ENCODE measurements at places on chromosomes 13 and 19.

- DNase-seq = no peak
Measured at GRCh38 chr19:6482343-6482686, 728 bp upstream of the DENND1C start.

GRCh38 chr13:111952814-111953213 lies 114.1 kb upstream of the SOX1 start:
- no peak for DNase-seq

DNA sequence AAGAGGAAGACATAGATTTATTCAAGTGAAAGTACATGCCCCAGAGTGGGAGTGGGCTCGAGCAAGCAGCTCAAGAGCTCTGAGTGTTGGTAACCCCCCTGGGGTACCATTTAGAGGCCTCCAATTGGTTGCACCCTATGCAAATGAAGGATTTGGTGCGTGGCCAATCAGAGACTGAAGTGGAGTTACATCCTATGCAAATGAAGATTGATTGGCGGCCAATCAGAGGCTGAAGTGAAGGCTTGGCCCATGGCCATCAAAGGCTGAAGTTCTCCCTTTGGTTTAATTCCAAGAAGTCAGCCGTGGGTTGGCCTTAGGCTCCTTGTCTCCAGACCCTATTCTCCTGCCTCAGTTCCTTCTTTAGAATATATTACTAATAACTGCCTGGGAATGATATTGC lies 12.9 kb upstream of the IGFL1 start:
- DNase-seq = no peak

GRCh38 chr13:45474584-45475454 lies 10.1 kb downstream of the COG3 start:
- no peak for DNase-seq

- DNase-seq = no peak
Measured at GRCh38 chr13:47472516-47472915, 528.6 kb downstream of the SUCLA2 start.

DNA sequence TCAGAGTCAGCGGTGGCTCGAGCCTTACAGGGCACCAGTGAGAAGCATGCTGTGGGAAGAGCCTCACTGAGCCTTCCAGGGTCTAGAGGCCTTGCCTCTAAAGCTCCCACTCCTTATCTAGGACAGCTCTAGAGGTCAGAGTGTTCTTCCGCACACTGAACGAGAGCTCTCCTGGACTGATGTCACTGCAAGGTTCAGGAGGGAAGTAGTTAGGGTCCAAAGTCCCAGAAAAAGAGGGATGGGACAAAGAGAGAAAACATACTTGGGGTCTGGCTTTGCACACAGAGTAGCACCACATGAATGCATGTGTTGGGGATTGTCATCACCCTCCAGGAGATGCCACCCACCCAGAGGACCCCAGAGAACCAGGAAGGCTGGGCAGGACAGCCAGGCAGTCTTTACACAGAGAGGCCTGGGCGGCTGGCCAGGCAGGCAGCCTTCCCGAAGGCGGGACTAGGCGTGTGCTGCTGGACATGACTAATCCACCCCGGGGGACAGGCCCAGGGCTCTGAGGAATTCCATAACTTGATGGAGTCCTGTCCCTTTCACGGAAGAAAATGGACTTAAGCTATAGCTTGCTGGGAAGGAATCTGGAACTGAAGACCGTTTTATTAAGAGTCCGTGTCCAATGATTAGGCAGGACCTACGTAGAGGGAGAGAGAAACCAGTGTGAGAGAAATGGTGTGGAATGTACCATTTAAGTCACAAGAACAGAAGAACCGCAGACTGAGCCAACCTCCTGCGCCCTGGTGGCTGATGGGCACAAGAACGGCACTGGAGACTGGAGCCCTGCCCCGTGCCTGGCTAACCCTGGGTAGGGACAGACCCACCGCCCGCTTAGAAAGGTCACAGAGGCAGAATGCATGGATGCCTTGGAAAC lies 16.6 kb upstream of the EPHX3 start:
- DNase-seq = no peak

DNA sequence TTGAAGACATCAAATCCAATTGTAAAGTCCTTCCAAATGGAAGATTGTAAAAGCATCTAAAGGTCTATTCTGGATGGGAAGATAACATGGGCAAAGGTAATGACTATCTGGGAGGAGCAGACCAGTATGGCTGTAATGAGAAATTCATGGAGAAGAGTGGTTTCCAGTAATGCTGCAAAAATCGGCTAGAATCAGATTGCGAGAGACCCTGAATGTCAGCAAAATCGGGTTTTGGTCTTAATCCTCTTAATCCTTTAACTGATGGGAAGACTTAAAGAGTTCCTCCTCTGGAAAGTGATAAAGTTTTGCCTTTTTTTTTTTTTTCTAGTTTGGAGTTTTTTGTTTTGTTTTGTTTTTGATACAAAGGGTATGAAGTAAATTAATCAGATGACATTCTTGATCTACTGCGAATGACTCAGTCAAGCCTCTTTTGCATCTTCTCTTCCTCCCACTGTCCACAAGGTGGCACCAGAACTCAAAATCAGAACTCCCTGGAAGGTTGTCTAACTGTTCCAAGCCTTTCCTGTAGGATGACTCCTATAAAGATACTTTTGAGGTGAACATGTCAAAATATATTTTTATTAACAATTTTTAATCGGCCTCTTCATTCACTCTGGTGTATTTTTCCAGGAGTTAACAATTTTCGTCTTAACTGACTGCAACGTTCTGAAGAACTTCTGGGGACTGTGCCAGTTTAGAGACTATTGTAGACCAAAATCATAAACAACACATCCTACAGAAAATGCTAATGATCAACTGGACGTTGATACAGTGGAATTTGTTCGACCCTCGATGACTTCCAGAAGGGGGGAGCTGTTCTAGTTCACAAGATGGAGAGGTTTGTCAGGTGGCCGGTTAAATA lies 213.3 kb upstream of the MIR17HG start:
- DNase-seq = peak; percentile 65

DNA sequence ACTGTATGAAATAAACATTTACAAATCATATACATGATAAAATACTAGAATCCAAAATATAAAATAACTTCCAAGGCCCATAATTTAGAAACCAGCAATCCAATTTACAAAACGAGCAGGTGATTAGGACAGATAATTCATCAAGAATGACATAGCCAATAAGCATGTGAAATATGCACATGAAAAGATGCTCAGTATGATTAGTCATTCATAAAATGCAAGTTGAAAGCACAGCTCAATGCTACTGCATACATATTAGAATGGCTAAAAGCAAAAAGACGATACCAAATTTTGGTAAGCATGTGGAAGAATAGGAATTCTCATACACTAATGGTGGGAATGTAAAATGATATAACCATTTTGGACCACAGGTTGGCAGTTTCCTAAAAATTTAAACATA lies 837.2 kb upstream of the MIR17HG start:
- DNase-seq = no peak

- DNase-seq = no peak
Measured at GRCh38 chr13:92553470-92554114, 673.0 kb upstream of the GPC6 start.

GRCh38 chr19:54014920-54015560 lies 23.6 kb downstream of the CACNG6 start:
- no peak for DNase-seq

DNA sequence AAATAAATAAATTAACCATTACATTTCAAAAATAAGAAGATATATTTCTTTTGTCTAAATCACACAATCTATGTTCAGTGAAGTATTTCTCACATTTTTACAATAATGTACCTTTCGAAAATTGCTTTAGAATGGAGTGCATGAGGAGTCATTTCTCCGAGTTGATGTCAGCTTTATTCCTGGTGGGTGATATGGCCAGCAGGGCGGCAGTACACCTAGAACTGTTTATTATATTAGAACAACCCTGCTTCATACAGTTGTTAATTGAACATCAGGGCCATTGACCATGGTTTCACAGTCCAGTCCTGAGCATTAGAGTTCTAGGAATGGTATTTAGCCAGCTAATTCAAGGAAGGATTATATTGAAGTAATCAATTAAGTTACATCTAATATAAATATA lies 696.3 kb upstream of the SLC10A2 start:
- DNase-seq = peak; percentile 1

DNA sequence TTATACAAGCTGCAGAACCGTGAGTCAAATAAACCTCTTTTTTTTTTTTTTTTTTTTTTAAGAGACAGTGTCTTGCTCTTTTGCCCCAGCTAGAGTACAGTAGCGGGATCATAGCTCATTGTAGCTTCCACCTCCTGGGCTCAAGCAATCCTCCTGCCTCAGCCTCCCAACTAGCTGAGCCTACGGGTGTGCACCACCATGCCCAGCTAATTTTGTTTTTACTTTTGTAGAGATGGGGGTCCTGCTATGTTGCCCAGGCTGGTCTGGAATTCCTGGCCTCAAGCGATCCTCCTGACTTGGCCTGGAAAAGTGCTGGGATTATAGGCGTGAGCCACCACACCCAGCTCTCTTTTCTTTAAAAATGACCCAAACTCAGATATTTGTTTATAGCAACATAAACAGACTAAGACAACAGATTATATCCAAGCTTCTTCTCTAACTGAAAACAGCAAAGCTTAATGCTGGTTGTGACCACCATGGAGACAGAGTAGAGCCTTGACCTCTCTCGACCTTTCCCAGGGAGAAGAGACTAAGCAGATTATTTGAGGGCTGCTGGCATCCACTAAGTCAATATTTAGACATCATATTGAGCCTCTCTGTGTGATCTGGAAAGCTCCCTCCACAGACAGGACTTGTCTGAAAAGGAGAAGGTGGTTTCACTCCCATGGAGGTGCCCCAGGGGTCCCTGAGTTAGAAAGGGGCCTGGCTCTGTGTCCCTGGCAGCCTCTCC lies 150.0 kb downstream of the KCTD15 start:
- no peak for DNase-seq

DNA sequence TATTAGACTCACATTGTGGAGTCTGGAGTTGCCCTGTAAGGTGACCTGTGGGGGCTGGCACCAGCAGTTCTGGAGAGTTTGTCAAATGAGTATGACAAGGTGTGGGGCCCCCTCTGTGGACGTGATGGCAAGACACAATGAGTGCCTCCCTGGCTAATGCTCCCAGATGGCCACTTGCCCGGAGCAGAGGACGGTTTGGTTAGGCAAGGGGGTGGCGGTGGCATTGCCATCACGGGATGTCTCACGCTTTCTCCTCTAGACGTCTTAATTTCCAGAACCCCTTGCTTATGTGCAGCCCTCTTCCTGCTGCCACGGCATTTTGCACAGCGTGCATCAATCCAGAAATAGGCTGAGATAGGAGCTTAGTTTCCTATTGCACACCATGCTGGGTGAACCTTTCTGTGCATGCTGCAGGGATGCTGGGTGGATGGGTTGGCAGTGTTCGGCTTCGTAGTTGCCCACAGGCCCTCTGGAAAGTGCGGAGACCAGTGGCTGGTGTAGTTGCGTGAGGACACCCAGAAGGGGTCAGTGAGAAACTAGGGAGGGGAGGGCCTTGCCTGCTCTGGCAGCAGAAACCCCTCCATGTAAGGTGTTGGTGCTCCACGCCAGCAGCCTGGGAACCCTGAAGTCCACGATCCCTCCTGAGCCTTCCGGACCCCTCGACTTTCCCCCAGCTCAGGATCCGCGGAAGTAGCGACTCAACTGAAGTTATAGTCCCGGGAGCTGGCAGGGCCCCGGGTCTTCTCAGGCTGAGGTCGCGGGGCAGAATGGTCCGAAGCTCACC lies 18.1 kb upstream of the LRP3 start:
- peak; percentile 78 for DNase-seq

- DNase-seq = no peak
Measured at GRCh38 chr19:19661675-19662251, 1.7 kb downstream of the ATP13A1 start.

- peak; percentile 54 for DNase-seq
Measured at GRCh38 chr13:50527612-50528509, 315.6 kb downstream of the DLEU7 start.

DNA sequence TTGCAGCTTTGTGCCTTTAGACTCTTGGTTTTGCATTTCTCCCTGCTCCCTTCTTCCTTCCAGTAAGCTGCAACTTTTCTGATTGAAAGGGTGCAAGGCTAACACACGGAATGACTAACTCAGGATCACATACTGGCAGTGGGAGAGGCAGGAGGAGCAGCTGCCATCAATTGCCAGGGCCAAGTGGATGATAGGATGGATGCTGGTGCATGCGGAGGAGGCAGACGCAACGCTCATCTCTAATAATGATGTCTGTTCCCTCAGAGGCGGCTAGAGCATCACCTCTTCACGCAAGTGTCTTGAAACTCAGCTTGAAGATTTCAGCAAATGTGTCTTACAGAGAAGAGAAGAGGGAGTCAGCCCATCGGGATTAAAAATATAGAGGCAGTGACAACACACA lies 49.5 kb upstream of the TPM4 start:
- DNase-seq = no peak

GRCh38 chr19:17778968-17779929 lies 15.7 kb upstream of the B3GNT3 start:
- DNase-seq = peak; percentile 67

GRCh38 chr13:29707876-29708543 lies 112.5 kb upstream of the SLC7A1 start:
- peak; percentile 76 for DNase-seq
